Endothelial cell of umbilical vein (primary cell): ENCODE measurements at places on chromosomes 12 and 14. TPM values are rescaled to one million over a fixed set of nuclear protein-coding genes. Genes with fewer than 3 reads are reported as not detected.

KRT83 gene
- not detected in 2 replicates for total RNA-seq

CAPZA3 gene
- total RNA-seq: not detected in 2 replicates

GPR65 gene
- 0.07 TPM in 1 of 2 replicates, not detected in the other for total RNA-seq

EML1 gene
- 33.0 and 47.8 TPM in 2 replicates for total RNA-seq

COX8C gene
- not detected in 2 replicates for total RNA-seq

USP44 gene
- total RNA-seq: 1.5 and 3.1 TPM in 2 replicates

BATF gene
- total RNA-seq: not detected in 2 replicates

SVOP gene
- not detected in 2 replicates for total RNA-seq

GRCh38 chr12:111753144-111753881, 13.4 kb upstream of the ALDH2 start:
- DNase-seq: peak; percentile 59

DNA sequence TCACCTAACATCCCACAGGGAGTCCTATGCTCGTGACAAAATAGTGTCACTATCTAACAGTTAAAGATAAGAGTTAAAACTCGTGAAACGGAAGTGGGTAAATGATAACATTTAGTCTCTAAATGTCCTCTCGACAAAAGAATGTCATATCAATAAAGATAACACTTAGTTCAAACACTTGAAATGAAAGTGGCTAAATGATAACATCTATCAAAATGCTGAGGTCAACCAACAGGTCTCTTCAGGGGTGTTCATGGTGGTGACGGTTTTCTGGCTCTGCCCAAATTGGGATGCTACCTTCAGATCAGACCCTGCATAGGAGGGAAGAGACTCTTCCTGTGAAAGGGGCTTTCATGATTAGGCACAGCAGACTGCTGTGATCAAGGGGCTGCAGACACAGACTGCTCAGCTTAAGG, 22.1 kb downstream of the IL26 start:
- no peak for DNase-seq

GRCh38 chr14:95515596-95516552, 576 bp downstream of the SYNE3 start:
- DNase-seq: peak; percentile 49

DNA sequence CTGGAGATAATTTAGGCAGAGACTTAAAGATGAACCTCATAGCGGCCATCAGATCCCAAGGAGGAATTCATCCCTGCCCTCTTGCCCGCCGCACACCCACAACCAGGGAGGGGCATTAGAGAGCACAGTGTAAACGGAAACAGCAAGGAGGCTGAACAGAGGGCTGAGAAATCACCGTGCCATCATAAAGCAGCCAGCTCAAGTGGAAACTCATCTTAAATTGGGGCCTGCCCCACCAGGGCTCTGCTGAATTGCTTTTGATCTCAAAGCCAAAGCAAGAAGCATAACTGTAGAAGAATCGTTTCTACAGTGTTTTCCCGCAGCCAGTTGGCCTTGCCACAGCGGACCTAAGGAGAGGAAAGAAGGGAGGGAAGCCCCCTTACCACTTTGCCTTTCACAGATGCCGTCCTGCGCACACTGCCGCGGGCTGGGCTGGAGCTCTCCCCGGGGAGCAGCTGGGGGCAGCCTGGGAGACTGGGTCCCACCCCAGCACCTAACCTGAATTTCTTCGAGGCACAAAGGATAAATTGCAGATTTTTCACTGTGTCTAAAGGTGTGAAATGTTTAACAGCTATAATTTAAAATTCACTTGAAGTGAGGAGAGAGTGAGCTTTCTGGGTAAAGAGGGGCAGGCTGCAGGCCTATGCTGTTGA, 51.8 kb upstream of the MMP17 start:
- no peak for DNase-seq

GRCh38 chr12:126807312-126807865, 1459.6 kb upstream of the TMEM132C start:
- DNase-seq: no peak

DNA sequence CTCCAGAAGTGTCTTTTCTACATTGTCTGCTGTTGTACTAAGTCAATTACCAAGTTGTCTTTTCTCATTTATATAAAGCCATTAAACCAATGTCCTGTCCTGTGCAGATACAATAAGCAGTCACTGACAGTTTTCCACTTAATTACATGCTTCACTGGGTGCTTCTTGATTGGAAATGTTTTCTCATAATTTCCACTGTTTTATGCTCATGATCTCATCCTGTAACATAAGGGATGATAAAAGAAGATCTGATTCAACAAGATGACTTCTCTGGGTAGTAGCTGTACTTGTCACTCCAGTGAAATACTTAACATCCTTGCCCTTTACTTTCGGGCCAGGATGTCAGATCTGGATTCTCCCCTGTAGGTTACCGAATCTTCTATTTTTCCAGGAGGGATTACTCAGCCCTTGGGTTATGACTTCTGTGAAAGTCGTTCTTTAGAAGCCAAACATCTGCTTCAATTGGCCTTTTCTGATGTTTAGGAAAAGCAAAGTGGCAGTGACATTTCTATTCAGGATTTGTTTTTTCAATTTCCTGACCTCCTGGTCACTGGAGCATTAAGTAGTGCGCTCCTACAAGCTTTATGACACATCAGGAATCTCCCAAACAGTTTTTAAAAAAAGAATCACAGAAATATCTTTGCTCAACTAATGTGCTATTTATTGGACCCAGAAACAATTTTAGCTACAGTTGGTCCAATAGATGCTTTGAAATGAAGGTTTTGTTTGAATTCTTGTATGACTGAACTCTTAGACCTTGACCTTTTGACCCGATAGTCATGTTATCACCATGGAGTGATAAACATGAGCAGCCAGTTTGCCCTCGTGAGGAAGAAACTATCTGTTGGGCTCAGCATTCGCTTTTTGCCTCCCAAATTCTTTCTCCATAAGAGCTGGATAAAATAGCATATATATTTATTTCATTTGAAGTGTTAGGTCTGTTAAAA, 234.5 kb upstream of the SSTR1 start:
- no peak for DNase-seq

DNA sequence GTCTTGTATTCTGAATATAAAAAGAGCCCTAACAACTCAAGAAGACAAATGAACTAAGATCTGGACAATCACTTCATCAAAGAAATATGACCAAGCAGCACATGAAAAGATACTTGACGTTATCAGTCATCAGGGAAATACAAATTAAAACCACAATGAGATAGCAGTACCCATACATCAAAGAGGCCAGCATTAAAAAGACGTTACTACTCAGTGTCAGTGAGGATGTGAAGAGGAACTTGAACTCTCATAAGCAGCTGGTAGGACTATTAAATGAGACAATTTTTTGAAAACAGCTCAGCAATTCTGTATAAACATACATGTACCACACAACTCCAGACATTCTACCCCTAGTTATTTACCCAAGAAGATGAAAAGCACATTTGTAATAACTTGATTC, 55.9 kb downstream of the FERMT2 start:
- DNase-seq: no peak

- DNase-seq: no peak
Measured at GRCh38 chr14:34403646-34404045, 58.4 kb downstream of the SPTSSA start.

- no peak for DNase-seq
Measured at GRCh38 chr12:109910969-109911348, 10.9 kb downstream of the TCHP start.

DNA sequence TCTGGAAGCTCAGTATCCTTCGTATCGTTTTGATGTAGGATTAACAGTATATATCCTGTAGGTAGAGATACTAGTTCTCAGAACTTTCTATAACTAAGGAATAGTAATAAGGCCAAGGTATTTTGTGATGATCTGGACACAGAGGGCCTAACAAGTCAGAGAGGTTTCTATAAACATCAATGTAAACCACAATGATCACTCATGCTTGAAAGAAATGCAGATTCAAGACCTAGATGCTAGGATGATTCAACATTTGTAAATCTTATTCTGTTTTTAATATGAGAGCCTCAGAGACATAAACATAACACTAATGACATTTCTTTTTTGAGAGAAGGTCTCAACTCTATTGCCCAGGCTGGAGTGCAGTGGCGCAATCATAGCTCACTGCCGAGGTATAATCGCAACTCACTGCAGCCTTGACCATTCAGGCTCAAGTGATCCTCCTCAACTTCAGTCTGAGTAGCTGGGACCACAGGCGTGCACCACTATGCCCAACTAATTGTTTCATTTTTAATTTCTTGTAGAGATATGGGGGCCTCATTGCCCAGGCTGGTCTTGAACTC, 16.2 kb downstream of the SUPT16H start:
- DNase-seq: no peak

- no peak for DNase-seq
Measured at GRCh38 chr12:130992979-130993538, 39.4 kb downstream of the ADGRD1 start.

GRCh38 chr12:127943481-127944210, 323.3 kb upstream of the TMEM132C start:
- DNase-seq: no peak

DNA sequence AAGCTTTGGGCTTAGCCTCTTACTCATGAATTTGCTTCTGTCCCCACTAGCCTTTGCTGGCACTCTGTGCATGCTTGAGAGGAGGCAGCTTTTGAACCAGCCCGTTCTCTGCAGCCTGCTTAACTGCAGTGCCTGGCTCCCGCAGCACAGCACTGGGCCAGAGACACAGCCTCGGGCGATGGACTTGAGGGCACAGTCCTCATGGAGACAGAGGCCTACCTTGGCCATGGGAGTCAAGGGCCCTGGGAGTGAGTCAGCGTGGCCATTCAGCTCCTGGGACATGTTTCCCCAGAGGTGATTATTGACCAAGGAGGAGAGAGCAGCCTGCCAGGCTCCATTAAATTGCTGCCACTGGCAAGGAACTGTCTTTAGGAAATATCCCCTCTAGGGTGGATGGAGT, 93.5 kb downstream of the SMOC1 start:
- no peak for DNase-seq

DNA sequence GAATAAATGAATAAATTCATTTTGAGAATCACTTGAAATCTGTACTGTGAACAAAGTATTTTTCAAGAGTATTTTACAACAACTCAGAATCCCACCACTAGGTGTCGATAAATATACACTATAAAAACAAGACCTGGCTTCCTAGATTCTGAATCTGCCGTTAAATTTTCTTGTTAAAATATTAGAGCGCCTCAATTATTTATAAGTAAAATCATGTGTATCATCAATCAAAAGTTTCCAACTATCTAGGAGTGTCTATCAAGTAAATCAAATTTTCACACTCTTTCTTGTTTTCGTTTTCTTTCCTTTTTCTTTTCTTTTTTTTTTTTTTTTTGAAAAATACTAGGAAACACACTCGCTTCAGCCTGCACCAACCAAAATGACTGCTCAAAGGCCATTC, 179.2 kb upstream of the DCN start:
- peak; percentile 68 for DNase-seq

DNA sequence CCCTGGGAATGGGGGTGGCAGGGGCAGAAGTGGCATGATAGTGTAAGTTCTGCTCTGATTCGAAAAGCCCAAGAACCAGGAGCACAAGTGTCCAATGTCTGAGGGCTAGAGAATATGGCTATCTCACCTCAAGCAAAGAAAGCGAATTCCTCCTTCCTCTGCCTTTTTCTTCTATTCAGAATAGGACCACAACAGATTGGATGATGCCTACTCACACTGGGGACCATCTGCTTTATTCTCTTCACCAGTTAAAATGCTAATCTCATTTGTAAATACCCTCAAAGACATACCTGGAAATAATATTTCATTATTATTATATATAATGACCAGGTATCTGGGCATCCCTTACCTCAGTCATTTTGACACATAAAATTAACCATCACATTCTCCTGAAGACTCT, 808.7 kb downstream of the NRXN3 start:
- no peak for DNase-seq

GRCh38 chr12:87020071-87020470, 763.9 kb upstream of the MGAT4C start:
- no peak for DNase-seq

DNA sequence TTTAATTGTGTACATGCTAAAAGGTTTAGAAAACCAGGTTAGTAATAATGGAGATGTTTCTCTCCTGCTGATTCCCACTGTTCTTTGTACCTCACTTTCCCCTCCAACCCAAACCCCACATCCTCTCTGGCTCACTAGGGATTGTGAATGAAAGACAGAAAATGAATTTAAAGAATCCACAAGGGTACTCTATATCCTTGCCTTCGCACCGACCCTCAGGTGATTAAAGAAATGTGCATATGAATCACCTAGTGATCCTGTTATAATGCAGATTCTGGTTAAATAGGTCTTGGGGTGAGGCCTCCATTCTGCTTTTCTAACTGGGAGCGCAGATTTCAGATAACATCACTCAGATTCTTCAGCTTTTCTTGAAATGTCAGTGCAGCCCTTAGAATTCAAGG, 84.3 kb upstream of the OTX2 start:
- no peak for DNase-seq

DNA sequence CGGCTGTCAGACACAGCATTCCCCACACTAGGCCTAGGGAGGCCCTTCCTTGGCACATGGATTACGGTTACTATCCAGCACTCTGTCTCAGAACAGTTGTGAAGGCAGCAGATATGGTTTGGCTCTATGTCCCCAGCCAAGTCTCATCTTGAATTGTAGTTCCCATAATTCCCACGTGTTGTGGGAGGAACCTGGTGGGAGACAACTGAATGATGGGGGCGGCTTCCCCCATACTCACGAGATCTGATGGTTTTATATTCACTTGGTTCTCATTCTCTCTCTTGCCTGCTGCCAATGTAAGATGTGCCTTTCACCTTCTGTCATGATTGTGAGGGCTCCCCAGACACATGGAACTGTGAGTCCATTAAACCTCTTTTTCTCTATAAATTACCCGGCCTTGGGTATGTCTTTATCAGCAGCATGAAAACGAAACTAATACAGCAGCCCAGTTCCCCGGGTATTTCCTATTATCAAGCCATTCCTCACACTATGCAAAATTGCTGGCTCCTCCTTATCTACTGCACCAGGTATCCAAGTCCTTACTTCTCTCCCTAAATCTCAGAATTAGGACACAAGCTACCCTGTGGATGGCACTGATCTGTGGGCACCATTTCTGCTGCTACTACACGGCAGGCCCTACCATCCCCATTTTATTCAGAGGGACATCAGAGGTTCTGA, 33.3 kb downstream of the NT5DC3 start:
- DNase-seq: no peak

GRCh38 chr14:26414926-26415325, 182.9 kb downstream of the NOVA1 start:
- DNase-seq: no peak
